ENCODE measurements at places on chromosomes 4 and X.
A peak's percentile ranks its signal among the peaks of the same experiment; 100 is the strongest.

DNA sequence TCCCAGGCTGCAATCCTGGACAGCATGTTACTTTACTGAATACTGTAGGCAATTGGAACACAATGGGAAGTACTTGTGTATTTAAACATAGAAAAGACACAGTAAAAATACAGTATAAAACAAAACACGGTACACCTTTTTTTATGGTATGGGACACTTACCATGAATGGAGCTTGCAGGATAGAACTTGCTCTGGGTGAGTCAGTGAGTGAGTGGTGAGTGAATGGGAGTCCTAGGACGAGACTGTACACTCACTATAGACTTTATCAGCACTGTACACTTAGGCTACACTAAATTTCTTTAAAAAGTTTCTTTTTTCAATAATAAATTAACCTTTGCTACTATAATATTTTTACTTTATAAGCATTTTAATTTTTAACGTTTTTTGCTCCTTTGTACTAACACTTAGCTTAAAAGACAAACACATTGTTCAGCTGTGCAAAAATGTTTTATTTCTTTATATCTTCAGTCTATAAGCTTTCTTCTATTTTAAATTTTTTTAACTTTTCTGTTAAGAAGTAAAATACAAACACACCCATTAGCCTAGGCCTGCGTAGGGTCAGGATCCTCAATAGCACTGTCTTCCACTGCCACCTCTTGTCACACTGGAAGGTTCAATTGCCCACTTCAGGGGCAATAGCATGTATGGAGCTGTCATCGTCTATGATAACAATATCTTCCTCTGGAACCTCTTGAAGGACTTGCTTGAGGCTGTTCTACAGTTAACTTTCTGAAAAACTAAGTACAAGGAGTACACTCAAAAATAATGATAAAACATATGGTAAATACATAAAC, 293.5 kb upstream of the FSTL5 start:
- no peaks in the 10 kb centered on the region for H3K36me3 ChIP-seq
- no peaks in the 10 kb centered on the region for H3K4me1 ChIP-seq
- no peak for DNase-seq

- H3K27me3 ChIP-seq, result no peaks in the 10 kb centered on the region
- no peak overlapping the region for H3K27ac ChIP-seq
- no peak for DNase-seq
Observed at GRCh38 chr4:3335385-3335784, 42.6 kb downstream of the RGS12 start.

DNA sequence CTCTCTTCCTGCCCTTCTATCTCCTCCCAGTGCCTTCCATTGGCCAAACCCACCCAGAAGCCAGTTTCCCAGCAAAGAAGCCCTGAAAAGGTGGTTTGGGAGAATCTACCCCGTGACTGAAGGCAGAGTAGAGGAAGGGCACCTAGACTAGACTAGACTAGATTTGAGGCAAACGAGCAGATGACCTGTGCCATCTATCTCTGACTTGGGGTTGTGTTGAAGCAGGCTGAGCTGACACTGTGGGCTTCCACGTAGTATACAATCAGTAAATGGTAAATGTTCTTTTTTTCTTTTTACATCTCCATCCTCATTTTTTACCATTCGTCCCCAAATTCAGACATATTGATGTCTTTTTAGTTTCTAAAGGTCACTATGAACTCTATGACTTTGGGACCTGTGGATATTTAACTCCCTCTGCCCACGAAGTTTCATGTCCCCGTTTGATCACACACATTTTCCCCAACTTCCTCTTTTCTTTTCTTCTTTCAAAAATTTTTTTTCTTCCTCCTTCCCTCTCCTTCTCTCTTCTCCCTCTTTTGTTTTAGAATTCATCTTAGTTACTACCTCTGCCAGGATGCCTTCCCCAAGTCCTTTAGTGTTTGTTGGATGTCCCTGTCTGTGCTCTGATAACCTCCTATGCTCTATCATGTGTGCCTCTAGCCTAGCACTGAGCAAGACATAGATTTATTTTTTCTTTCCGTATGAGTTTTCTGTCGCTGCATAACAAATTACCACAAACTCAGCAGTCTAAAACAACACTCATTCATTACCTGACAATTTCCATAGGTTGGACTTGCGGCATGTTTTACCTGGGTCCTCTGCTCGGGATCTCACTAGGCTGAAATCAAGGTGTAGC, 6.2 kb upstream of the AFF1 start:
- H3K27ac ChIP-seq, result peak overlapping the region; percentile 51
- DNase-seq, result no peak
- H3K27me3 ChIP-seq, result no peaks in the 10 kb centered on the region
- no peaks in the 10 kb centered on the region for H3K36me3 ChIP-seq
- no peak overlapping the region for H3K4me3 ChIP-seq

DNA sequence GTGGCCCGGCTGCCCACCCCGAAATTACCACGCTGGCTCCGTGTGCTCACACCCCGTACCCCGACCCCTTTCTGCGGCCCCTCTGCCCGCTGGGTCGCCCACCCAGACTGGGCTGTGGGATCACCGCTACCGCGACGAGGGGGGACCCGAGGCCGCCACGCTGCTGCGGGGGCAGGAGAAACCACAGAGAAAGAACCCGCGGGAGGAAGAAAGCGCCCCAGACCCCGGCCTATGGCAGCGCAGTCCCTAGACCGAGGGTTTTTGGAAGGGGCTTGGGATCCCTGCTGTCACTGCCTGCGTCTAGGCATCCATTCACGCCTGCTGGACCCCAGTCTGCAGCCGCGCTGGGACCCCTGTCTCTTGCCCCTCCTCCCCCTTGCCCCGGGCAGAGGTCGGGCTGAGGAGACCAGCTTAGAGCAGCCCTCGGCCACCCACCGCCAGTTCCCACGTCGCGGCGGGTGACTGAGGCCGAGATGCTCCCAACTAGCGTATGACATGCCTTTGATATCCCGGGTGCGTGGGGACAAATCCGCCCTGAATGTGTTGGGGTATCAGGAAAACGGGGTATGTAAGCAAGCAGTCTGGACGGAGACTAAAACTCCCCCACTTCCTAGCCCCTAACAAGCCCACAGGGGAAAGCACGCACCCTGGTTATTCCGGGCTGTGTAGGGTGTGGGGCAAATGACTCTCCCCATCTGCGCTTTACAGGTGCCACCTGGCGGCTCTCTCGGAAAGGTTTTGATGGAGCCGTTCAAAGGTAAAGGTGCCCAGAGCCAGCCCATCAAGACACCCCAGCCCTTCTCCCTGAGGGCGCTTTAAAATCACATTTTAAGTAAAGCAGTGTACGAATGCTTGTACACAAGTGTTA, 862 bp upstream of the INPP4B start:
- no peaks in the 10 kb centered on the region for H3K36me3 ChIP-seq
- peaks cover 42% of the 10 kb centered on the region for H3K27me3 ChIP-seq
- no peak overlapping the region for H3K27ac ChIP-seq

- DNase-seq, result no peak
- peaks cover 4% of the 10 kb centered on the region for H3K4me1 ChIP-seq
- no peaks in the 10 kb centered on the region for H3K36me3 ChIP-seq
- H3K27ac ChIP-seq, result no peak overlapping the region
- no peak overlapping the region for H3K4me3 ChIP-seq
Observed at GRCh38 chr4:86484241-86484640, 109.9 kb upstream of the PTPN13 start.

GRCh38 chr4:116913451-116913850, 171.9 kb downstream of the TRAM1L1 start:
- no peak overlapping the region for H3K27ac ChIP-seq
- H3K4me1 ChIP-seq, result no peaks in the 10 kb centered on the region
- no peaks in the 10 kb centered on the region for H3K36me3 ChIP-seq
- DNase-seq, result no peak
- no peak overlapping the region for H3K4me3 ChIP-seq

DNA sequence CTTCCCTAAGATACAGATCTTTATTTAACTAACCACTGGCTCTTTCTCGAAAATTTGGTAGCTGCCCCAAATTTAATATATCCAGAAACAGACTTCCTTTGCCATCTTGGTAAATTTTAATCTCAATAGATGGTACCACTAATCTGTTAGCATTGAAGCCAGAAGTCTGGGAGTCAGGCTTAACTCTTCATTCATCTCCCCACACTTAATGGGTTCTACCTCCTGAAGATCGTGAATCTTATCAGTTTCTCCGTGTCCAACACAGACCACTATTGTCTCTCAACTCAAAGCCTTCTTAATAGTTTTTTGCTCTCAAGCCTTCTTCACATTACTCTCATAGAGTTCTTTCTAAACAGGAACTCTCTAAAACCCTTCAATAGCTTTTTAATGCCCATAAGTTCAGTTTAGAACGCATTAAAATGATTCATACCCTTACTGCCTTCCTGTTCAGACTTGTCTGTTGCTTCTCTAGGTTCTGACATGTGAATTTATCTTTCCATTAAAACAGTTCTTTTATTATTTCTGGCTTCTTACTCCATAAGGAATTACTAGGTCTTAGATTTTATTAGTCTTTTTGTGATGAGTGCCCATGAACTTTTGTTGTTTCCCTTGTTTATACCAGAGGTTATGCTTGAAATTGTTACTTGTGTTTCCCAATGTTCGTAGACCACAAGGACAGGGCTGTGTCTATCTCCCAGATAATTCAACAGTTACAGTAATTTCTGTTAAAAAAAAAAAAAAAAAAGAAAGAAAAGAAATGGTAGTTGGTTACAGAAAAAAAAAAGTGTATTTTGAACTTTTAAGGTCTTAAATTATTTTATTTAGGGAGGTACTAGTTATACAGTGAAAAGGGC, 54.7 kb downstream of the SMARCAD1 start:
- H3K4me3 ChIP-seq, result no peak overlapping the region
- peaks cover 42% of the 10 kb centered on the region for H3K36me3 ChIP-seq
- H3K4me1 ChIP-seq, result no peaks in the 10 kb centered on the region

DNA sequence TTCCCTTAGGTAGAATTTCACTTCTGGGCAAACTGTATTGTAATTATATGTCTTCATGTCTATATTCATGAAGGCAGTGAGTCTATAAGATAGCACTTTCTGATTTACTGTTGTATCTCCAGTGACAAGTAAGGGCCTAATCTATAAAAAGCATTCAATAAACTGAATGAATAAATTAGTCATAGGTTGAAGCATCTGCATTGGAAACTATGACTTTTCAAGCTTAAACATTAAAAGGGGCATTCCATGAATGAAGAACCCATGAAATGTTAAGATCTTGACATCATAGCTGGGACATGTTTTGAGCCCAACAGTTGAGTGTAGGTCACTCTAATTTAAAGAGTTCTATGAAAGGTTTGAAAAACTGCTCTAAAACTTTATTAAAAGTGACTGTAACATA, 159.3 kb upstream of the LCORL start:
- DNase-seq, result no peak
- no peaks in the 10 kb centered on the region for H3K4me1 ChIP-seq
- H3K27me3 ChIP-seq, result peaks cover 3% of the 10 kb centered on the region
- no peak overlapping the region for H3K4me3 ChIP-seq

DNA sequence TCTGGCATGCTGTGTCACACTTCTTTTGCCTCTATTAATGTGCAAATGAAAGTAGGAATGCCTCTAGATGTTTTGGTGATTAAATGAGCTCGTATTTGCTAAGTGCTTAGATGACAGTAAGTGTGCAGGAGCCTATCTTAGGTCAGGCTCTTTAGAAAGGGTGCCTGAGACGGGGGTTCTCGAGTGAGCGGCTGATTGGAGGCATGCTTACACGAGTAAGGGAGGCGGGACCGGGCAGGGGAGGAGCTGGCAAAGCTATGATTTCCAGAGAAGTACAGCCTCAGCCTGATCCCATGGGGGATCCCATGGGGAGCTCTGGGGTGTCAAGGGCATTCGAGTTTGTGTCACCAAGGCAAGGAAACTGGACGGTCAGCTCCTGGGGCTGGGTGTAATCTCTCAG, 44.8 kb downstream of the CLDN34 start:
- peak overlapping the region; percentile 95 for H3K27ac ChIP-seq
- peaks cover 2% of the 10 kb centered on the region for H3K36me3 ChIP-seq
- DNase-seq, result no peak
- H3K4me1 ChIP-seq, result peaks cover 48% of the 10 kb centered on the region
- no peaks in the 10 kb centered on the region for H3K27me3 ChIP-seq

DNA sequence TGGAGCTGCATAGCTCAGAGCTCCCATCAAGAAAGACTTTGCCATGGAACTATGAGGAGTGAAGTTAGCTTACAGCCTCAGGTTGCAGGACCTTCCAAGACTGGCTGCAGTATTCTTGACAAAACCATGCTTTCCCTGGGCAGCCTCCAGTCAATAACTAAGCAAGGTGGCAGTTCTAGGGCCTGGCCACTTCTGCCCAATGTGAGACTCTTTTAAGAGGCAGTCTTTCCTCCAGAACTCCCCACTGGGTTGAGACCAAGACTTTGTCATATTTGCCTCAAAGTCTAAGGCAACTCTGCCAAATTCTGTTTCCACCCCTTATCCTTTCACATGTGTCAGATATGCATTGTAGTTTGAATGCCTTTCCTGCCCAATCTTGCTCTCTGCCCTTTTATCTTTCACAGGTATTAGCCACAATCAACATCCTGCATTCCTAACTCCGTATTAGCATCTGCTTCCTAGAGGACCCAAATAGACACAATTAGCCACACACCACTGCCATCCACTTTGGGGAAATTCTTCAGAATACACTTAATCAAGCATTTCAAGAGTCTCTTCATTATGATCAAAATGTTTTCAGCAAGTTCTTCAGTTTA, 17.7 kb upstream of the SLC25A43 start:
- no peaks in the 10 kb centered on the region for H3K36me3 ChIP-seq
- peaks cover 3% of the 10 kb centered on the region for H3K4me1 ChIP-seq
- DNase-seq, result no peak
- no peak overlapping the region for H3K27ac ChIP-seq
- no peak overlapping the region for H3K4me3 ChIP-seq
- H3K27me3 ChIP-seq, result no peaks in the 10 kb centered on the region

- no peak for DNase-seq
- H3K4me3 ChIP-seq, result no peak overlapping the region
- no peaks in the 10 kb centered on the region for H3K4me1 ChIP-seq
Observed at GRCh38 chr4:41590591-41590990, 52.6 kb downstream of the LIMCH1 start.

DNA sequence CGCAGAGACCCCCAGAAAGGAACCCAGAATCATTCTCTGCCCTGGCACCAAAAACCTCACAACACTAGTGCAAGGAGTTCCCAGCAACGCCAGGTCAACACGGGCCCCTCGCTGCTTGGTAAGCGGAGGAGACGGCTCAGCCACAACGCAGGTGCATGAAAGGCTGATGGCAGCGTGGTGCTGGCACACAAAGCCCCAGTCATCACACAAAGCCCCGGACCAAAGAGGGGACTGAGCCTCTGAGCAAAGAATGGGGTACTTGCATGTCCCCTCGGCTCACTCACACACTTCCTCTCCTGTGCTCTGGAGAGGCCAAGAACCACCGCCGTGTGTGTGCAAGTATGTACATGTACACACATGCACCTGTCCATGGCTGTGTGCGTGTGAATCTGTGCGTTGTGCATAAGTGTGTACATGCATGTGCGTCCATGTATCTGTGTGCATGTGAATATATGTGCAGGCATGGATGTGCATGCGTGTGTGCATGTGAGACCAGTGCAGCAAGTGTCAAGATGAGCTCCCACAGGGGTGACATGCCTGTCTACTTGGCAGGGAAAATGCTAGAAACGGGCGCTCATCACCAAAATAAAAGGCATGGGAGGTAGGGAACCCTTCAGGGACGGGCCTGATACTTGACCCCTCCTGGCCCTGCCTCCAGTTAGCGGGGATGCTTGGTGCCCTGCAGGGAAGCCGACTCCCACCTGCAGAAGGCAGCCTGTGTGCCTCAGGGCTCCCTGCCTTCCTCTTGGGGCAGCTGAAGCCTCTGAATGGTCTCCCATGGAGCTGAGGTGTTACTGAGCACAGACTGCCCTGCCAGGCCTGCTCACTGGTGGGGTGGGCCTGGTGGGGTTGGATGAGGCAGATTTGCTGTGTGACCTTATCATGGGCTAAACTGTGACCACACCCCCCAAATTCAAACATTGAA, 60.4 kb downstream of the ZFYVE28 start:
- H3K27me3 ChIP-seq, result no peaks in the 10 kb centered on the region
- no peak for DNase-seq
- peaks cover 12% of the 10 kb centered on the region for H3K4me1 ChIP-seq
- no peak overlapping the region for H3K4me3 ChIP-seq

GRCh38 chrX:136497556-136498052, at the start of gene HTATSF1:
Gene HTATSF1, plus strand, starts transcription at chrX:136497592. Its CDS starts 93 bp downstream, at chrX:136497685.
- no peaks in the 10 kb centered on the region for H3K27me3 ChIP-seq
- peaks cover 17% of the 10 kb centered on the region for H3K36me3 ChIP-seq
- peak within 1 kb of the TSS; percentile 89 for H3K4me3 ChIP-seq

Data from activated B cell treated with CpG ODN at 0.5 μM for 24 hours (primary cell).